ENCODE measurements at places on chromosomes 2 and 18.

DNA sequence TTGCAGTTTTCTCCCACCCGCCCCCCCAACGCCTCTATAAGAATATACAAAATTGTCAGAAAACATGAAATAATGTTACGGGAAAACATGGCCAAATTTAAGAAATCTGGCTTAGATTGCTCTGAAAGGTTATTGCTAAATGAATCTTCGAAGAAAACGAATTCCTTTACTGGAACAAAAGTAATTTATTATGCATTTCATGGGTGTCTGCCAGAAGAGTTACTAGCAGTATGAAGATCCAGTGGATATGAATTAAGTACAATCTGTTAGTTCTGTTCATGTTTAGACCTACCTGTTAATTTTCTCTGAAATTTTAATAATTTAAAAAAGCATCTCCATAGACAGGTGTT lies 21.9 kb downstream of the GATA6 start:
- DNase-seq, result no peak

- DNase-seq, result no peak
These were observed 91.1 kb upstream of the TMEM200C start for GRCh38 chr18:5986257-5986931.

DNA sequence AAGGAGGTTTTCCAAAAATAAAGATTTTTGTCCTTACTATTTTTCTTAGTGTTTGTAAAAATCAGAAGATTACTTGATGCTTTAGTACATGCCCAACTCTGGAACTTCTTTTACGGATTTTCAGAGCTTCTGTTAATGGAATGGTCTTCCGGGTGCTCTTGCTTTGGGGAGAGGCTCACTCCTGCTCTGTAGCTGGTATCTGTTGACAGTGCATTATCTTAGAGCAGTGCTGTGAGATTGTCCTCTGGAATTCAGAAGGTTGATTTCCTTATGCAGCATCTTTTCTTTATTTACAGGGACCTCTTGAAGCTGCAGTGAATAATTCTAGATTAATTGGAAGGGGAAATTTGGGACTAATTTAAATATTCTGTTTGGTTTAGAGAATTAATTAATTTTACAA lies 4.6 kb downstream of the MAPRE2 start:
- no peak for DNase-seq

DNA sequence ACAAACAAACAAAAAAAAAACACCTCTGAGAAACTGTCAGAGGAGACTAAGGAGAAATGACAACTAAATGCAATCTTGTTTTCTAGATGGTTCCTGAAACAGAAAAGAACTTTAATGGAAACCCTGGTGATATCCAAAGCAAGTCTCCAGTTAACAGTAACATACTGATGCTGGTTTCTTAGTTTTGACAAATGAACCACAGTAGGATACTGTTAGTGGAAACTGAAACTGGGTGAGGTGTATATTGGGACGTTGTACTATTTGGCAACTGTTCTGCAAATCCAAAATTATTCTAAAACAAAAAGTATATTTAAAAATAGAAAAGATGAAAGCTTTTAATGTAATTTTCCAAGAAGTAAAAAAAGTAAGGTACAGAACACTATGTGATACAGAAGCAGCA lies 11.4 kb downstream of the SESTD1 start:
- no peak for DNase-seq

DNA sequence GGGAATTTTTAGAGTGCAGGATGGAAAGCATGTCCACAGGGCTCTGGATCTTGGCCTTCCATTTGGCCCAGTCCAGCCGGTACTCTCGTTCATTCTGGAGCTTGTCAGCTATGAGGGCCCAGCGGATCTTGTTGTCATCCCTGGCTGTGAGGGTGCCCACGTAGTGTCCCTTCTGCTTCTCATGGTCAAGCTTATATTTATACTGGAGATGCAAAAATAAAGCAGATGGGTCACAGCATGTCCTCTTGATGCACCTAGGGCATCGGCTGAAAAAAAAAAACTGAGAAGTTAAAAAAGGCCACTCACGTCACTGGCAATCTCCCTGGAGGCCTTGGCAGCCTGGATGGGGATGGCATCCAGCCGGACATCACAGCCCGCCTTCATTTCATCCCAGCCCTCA lies 160.5 kb downstream of the RIF1 start:
- no peak for DNase-seq

- no peak for DNase-seq
These were observed 761.5 kb upstream of the SOX11 start for GRCh38 chr2:4930704-4931103.

DNA sequence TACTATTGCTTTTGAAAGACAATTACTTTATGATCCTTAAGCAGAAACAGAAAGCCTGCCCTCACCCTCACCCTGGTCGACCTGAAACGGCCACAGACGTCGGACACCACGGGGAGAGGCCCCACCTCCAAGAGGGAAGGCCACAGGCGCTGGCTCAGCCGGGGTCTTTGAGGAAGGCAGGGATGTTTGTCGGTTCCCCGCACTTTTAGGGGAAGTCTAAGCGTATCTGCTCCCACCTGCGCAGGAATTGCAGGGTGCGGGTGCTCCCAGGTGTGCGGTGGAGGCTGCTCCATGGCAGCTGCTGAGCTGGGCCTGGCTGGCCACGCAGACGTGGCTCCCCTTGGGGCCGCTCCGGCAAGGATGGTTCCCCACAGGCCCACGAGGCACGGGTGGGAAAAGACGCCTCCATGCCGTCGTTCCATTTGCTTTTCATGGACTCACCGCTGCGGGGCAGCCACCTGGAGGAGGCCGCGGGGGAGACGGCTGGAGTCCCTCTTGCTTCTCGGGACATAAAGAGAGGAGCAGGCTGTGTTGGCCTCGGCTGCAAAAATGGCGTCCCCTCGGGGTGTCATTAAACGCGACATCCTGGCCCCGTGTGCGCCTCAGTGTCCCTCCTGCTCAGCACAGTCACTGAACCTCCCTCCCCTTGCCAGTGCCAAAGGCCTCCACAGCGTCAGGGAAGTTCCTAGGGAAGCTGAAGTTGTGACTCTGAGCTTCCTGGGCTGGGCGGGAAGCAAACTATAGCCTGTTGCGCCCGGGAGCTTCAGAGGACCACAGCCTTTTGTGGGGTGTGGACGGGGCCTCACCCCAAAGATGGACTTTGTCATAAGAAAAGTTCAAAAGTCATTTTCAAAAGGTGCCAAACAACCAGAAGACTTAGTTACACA lies 63.4 kb downstream of the NFATC1 start:
- no peak for DNase-seq

- no peak for DNase-seq
These were observed 29.1 kb downstream of the NCOA1 start for GRCh38 chr2:24520175-24520574.

GRCh38 chr18:33264566-33264965 lies 176.0 kb downstream of the CCDC178 start:
- DNase-seq, result no peak

DNA sequence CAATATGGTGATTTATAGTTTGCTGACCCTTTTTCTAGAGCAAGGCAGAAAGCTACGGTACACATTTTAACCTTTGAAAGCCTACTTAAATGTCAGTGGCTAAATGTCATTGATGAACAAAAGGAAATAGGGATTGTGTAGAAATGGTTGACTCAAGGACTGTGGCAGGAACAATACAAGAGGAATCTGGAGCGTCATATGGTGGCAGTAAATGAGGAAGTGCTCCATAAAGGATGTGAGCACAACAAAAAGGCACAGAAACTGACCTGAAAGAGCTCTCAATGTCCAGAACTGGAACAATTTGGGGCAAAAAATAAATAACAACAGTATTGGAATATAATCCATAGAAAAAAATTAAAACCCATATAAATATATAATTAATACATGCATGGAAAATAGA lies 443.9 kb upstream of the VRK2 start:
- no peak for DNase-seq

GRCh38 chr2:72127401-72128058 lies 20.1 kb downstream of the CYP26B1 start:
- DNase-seq, result no peak

- DNase-seq, result no peak
These were observed 20.3 kb upstream of the CYP1B1 start for GRCh38 chr2:38095996-38096861.

All from effector memory CD8-positive, alpha-beta T cell (primary cell).